Activated naive CD8-positive, alpha-beta T cell treated with anti-CD3 and anti-CD28 coated beads, Interleukin-2, amount 10 ng/mL, durations not matched to agents 7 days and 5 days (primary cell): ENCODE measurements at places on chromosomes 3 and 15. TPM values are rescaled to one million over a fixed set of nuclear protein-coding genes. Genes with fewer than 3 reads are reported as not detected.

The UBE3A gene
- 115 TPM for total RNA-seq

The OIP5 gene
- total RNA-seq = 17.1 TPM

The ADAMTS17 gene
- total RNA-seq = 7.3 TPM

GRCh38 chr3:38154625-38155255, 10.6 kb upstream of the OXSR1 start:
- H3K27me3 ChIP-seq = peaks cover 1% of the 10 kb centered on the region
- no peak overlapping the region for H3K4me3 ChIP-seq
- no peak overlapping the region for H3K27ac ChIP-seq
- no peak for DNase-seq
- H3K4me1 ChIP-seq = peaks cover 25% of the 10 kb centered on the region
- H3K36me3 ChIP-seq = peaks cover 1% of the 10 kb centered on the region

GRCh38 chr15:89812011-89812846, 2.4 kb downstream of the ANPEP start:
- no peak overlapping the region for H3K4me3 ChIP-seq
- H3K27ac ChIP-seq = no peak overlapping the region
- H3K36me3 ChIP-seq = peaks cover 7% of the 10 kb centered on the region
- H3K4me1 ChIP-seq = peaks cover 2% of the 10 kb centered on the region
- DNase-seq = no peak
- H3K27me3 ChIP-seq = peaks cover 26% of the 10 kb centered on the region

DNA sequence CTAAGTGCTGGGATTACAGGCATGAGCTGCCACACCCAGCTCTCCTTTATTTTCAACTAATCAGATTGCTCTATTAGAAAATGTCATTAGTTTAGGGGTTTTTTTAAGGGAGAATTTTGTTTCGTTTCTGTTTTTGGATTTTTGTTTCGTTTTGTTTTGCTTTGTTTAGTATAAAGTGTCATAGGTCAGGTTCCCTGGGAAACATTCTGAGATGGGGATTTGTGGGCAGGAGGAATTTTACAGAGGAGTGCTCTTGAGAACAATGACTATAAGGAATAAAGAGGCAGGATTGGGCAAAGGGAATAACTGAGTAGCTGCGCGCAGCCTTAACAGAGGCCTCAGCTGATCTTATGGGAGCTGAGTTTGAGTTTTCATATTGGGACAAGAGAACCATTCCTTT, 86.8 kb upstream of the NR2F2 start:
- H3K4me1 ChIP-seq = no peaks in the 10 kb centered on the region
- no peaks in the 10 kb centered on the region for H3K36me3 ChIP-seq
- no peak overlapping the region for H3K27ac ChIP-seq
- H3K27me3 ChIP-seq = no peaks in the 10 kb centered on the region
- no peak overlapping the region for H3K4me3 ChIP-seq
- DNase-seq = no peak

DNA sequence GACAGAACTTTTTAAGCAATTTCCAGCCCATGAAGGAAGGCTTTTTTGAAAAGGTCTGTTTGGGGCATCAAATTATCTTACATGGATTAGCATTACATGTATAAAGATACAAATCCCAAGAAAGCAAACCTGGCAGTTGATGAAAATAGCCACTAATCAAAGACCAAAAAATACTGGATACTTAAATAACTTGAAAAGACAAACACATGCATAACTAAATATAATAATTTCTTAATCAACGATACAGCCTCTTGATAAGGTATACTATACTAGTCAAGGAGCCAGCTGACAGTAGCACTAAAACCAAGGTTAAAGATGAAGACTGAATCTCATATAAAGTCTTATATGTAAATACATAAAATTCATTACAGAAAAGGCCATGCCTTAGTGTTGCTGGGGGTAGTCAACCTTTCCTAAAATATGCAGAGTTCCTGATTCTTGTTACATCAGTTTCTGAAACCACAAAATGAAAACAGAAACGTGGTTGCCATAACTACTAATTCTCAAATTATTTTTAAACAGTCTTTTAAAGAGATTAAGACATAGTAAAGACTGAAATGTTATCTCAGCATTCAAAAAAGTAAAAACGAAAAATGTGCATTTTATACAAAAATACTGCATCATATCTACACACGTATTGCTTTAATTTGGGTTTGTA, 2.0 kb downstream of the ANKRD28 start:
- H3K27me3 ChIP-seq = no peaks in the 10 kb centered on the region
- H3K4me3 ChIP-seq = no peak overlapping the region
- peaks cover 53% of the 10 kb centered on the region for H3K4me1 ChIP-seq
- H3K27ac ChIP-seq = no peak overlapping the region
- peaks cover 29% of the 10 kb centered on the region for H3K36me3 ChIP-seq
- DNase-seq = no peak

GRCh38 chr3:54988838-54989630, 61.2 kb upstream of the LRTM1 start:
- DNase-seq = no peak
- no peaks in the 10 kb centered on the region for H3K4me1 ChIP-seq
- H3K4me3 ChIP-seq = no peak overlapping the region
- H3K36me3 ChIP-seq = no peaks in the 10 kb centered on the region
